ENCODE measurements at places on chromosomes 4 and X.

GRCh38 chrX:110938977-110939732 is 143.5 kb upstream of the CHRDL1 start:
- no peak for DNase-seq

GRCh38 chrX:152245213-152245612 is 106.8 kb upstream of the MAGEA10 start:
- DNase-seq: no peak

GRCh38 chrX:71992711-71993110 is 82.1 kb downstream of the NHSL2 start:
- DNase-seq: no peak

DNA sequence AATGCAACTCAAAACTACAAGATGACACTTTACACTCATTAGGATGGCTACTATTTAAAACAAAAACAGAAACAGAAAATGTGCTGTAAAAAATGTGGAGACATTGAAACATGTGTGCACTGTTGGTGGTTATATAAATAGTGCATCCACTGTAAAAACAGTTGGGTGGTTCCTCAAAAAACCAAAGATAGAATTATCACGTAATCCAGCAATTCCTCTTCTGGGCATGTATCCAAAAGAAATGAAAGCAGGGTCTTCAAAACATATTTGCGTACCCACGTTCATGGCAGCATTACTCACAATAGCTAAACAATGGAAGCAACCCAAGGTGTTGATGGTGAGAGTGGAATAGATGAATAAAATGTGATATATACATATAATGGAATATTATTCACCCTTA is 967.2 kb downstream of the TRAM1L1 start:
- DNase-seq: no peak

DNA sequence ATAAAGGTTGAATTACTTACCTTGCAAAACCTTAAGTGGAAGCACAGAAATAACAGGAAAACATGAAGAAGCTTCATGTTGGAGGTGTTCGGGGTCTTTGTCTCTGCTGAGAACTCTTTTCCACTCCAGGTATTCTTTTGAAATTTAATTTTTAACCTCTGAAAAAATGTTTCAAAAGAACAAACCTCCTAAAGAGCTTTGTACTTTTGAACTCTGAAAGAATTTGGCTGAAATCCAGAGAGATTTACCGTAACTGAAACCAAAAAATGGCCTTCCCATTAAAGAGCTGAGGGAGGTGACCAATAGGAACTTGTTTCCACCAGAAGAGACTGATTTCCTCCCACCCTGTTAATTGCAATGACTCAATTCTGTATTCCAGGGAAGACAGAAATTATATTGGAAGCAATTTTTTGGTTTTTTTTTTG is at the start of gene CFI:
CFI (minus strand) TSS at position 105 of the 425 bp plus-strand sequence; CDS start at position 77, 28 bp downstream.
- no peak for DNase-seq

- DNase-seq: no peak
Observed at GRCh38 chr4:174012135-174012885, 271.2 kb downstream of the FBXO8 start.

DNA sequence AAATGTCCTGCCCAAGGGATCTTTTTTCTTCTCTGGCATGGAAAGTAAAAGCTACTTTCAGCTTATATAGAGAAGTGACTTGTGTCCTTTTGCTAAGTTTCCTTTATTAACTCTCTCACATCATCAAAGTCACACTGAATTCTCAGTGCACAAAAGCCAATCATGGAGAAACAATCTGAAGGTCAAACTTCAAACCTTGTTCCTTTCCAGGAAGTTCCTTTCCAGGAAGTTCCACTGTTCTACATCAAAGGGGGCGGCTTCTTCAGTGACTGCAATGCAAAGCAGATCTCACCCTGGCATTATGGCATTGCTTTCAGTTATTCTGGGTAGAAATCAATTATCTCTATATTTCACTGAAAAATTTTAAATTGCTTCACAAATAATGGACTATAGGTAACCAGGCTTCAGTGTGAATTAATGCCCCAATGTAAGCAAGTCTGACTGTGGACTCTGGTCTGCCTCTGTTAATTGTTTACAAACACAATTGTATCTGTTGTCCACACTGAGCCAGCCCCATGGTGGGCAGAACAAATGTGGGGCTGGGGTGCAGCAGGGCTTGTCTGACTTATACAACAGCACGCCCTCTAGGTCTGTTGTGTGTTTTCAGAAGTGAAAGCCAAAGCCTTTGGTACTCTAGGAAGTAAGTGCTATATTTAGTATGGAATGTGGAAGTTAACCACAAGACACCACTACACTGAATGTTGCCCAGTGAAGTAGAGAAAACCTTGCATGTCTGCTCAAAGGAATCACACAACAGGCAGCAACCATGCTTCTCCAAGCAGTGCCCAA is 98.8 kb downstream of the CDS1 start:
- DNase-seq: no peak

DNA sequence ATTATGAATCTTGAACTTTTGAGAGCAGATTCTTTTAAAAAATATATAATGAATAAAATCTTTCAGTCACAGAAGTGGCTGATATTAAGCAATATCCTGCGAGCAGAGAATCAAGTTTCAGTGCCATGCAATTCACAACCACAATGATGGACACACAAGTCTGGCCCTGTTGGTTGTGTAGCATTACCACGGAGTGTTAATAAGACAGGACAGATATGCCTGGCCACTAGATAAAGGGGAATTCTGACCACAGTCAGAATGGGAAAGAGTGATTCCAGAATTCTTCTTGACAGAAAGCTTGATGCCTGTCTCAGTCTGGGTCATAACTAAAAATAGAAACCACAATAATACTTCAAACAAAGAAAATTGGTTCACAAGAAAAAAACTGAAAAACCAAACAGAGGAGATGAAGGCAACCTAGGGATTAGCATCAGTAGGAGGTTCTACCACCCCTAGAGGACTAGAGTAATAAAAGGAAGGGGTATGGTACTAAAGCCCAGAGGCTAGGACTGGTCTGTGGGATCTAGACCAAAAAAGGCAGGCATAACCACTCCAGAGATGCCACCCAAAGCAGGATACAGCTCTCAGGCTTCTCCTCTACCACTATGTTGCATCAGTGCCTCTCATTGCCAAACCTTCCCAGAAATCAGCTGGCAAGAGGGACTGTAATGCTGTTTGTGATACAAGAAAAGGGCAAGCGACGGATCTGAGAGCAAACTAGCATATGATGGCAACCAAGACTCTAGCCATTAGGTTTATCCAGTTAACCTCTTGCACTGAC is 59.0 kb downstream of the RNF150 start:
- DNase-seq: no peak
